WTC11 (cell line): ENCODE measurements at places on chromosomes 11 and 22.

DNA sequence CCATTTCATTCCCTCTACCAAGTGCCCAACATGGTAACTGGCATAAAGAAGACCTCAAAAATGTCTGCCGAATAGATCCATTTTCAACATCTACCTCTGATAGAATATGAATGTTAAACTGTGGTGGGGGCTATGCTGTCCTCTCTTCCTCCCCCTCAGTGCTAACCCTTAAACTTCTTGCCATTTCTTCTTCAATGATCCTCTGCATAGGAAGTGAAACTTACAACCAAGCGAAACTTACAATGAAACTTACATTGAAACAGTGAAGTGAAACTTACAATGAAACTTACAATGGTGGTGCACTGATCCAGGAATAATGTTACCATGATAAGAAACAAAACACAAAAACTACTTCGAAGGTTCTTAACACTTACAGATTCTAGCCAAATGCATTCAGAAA lies 4.7 kb downstream of the RTCB start:
- DNase-seq: no peak

DNA sequence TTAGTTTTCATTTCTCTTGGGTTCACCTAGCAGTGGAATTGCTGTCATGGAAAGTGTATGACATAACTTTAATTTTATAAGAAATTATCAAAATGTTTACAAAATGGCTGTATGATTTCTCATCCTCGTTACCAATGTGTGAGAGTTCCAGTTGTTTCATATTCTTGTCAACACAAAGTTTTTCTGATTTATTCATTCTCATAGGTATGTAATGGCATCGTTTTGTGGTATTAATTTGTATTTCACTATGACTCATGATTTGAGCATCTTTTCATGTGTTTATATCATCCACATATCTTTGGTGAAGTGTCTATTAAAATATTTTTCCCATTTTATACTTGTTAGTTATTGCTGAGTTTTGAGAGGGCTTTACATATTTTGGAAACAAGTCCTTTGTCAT lies 5.5 kb downstream of the FAM111B start:
- DNase-seq: no peak

GRCh38 chr11:120564573-120565311 lies 53.2 kb downstream of the GRIK4 start:
- DNase-seq: peak; percentile 38

- no peak for DNase-seq
Measured at GRCh38 chr11:83054001-83054400, 17.7 kb downstream of the RAB30 start.

GRCh38 chr11:66346476-66347424 lies 679 bp downstream of the B4GAT1 start:
- no peak for DNase-seq

DNA sequence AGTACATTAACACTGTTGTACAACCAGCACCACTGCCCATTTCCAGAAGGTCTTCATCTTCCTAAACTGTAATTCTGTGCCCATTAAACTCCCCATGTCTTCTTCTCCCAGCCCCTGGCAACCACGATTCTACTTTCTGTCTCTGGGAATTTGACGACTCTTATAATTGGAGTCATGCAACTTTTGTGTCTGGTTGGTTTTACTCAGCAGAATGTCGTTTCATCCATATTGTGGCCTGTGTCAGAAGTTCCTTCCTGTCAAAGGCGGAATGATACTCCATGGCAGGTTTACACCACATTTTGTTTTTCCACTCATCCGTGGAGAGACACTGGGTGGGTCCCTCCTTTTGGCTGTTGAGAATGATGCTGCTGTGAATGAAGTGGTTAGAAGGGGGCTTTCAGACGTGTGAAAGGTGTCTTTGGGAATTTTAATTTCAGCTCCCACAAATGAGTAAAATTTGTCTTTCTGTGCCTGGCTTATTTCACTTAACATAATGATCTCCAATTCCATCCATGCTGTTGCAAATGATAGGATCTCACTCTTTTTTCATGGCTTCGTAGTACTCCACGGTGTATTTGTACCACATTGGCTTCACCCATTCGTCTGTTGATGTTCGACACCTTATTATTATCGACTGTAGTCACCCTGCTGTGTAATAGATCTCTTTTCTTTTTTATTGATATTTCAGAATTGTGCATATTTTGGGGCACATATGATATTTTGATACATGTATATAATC lies 86.1 kb upstream of the SEPTIN5 start:
- DNase-seq: no peak

GRCh38 chr11:120339394-120339890 lies 3.2 kb downstream of the ARHGEF12 start:
- no peak for DNase-seq

DNA sequence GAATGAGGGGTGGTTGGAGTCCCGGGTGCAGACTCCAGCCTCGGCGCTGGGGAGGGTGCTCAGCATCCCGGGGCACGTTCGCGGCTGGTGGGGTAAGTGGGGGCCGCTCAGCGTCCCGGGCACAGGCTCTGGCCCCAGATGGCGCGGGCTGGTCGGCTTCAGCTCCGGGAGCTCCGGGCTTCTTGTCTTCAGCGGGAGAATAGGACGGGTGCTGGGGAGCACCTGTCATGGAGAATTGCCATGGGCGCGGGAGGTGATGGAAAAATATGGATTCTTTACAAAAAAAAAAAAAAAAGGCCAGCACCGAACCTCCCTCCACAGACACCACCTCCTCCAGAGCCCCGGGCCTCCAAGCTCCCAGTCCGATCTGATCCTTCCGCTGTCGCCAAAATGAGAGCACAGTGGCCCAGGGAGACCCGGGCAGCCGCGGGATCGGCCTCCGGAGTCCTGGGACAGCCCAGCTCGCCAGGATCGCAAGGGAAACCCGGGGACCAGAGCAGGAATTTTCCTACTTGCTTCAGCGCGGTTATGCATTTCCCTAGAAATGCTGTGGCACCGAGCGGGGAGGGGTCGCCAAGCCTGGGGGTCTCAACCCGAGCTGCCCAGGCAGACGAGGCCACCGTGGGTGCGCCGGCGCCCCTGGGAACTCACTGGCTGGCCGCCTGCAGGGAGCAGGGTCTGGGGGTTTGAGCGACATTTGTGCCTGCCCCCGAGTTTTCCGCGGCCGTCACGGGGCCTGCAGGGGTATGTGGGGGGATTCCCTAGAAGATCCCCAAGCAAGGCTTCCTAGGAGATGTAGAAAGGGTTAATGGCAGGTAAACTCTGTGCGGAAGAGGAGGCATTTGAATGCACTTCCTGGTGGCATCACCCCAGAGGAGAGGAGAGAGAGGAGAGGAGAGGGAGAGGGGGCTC lies 1336.9 kb downstream of the BRD1 start:
- DNase-seq: no peak

DNA sequence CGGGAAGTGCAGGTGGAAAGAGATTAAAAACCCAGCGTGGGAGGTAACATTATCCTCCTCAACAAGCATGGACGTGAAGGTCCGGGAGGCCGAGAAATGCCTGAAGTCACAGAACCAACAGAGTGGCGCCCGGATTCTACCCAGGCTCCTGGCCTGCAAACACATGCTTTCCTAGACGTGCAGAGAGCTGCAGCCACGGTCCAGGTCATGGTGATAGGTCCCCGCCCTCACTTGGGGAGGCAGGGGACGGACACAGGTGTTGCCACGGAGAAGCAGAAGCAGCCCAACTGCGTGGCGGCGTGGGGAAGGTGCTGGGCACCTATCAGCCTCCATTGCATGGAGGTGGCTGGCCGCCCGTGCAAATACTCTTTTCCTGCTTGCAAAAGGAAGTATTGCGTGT lies 148.8 kb downstream of the MPPED1 start:
- no peak for DNase-seq

DNA sequence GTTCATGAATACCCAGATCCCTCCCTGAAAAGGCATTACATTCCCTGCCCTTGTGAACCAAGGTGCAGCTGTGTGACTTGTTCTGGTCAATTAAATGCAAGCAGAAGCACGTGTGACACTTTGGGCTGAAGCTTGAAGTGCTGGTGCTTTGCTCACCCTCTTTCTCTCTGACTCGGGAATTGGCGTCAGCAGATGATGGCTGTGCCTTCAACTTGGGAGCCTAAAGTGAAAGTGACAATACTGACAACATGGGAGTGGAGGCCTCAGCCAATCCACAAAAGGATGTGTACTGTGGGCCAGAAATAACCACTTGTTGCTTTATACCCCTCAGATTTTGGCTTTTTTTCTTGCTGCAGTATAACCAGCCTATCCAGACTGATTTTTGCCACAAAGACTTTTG lies 148.3 kb upstream of the THY1 start:
- no peak for DNase-seq

DNA sequence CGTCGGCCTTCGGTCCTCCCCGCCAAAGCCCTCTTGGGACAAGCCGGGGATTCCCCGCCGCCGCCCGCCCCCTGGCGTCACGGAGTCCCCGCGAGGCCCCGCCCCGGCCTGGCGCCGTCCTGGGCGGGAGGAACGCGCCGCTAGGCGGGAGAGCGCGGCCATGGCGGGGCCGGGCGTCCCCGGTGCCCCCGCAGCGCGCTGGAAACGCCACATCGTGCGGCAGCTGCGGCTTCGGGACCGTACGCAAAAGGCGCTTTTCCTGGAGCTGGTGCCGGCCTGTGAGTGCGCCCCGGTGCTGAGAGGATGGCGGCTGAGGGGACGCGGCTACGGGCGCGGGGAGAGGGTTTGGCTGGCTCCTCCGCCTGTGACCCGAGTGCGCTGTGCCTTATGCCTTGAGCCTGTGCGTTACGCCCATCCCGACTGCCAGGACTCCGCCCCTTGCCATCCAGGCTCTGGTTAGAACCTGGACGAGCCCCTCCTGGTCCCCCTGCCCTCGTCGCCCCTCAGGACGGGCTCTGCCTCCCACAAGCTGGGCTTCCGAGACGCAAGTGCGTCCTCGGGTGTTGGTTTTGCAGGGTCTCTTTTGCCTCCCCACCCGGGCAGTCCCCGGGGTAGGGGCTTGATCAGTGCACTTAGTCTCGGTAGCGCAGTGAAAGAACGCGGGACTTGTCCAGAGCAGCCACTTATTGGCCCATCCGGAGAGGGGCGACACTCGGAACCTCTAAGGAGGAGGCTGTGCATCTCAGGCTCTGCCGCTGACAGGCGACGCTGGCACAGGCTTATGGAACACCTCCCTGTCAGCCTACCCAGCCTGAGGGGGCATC lies at the start of gene ATG16L2:
ATG16L2 (plus strand) TSS at position 126 of the 824 bp plus-strand sequence; CDS start at position 161, 35 bp downstream.
- peak; percentile 84 for DNase-seq

DNA sequence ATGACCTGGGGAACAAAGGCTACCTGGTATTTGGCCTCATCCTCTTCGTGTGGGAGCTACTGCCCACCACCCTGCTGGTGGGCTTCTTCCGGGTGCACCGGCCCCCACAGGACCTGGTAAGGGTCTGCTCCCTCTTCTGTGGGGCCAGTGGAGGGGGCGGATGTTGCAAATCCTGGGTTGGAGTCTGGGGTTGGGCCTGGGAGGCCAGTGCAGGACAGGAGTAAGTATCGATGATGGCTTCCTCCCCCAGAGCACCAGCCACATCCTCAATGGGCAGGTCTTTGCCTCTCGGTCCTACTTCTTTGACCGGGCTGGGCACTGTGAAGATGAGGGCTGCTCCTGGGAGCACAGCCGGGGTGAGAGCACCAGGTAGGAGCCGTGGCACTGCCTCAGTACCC lies 2.7 kb downstream of the GPR137 start:
- no peak for DNase-seq

GRCh38 chr11:106821826-106822225 lies 196.4 kb downstream of the GUCY1A2 start:
- DNase-seq: no peak

DNA sequence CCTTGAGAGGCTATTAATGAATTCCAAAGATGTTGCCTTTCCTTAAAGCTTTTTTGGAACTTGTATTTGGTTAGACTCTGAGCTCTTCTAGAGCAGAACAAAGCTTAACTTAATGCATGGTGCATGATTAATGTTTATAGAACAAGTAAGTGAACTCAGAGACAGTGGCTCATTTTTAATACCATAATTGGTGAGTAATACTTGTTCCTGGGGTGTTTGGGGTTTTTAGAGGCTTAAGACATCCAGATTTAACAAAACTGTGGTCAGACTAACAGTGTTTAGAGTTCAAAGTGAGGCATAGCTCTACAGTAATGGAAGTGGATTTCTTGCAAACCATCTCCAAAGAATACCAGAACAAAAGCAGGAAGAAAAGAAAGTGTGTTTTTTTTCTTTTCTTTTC lies 73.7 kb upstream of the CTSC start:
- DNase-seq: no peak

GRCh38 chr11:106990331-106990730 lies 27.9 kb downstream of the GUCY1A2 start:
- DNase-seq: peak; percentile 8

DNA sequence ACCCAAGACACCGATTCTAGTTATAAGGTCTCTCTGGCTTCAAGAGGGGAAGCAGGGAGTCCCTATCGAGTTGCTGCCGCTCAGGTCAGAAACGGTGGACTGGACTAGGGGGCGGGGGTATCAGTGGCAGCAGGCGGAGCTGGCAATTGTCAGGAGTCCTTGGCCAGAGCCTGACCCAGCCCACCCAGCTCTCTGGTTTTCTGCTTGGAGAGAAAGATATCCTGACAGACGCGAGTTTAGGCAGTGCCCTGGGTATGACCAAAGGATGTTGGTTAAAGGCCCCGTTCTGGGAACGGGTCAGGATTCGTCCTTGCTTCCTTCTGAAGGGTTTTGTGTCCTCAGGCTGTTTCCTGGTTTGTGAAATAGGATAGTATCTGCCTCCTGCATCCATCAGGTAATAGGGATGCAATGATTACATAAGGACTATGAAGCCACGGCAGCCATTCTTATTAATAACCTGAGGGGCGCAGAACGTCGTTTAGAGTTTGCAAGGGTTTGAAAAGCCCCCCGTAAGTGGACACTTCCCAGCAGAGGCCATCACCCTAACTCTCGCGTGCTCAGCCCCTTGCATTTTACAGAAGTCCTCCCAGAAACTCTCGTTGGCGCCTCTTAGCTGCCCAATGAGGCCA lies 700 bp upstream of the DEPDC5 start:
- DNase-seq: peak; percentile 84

DNA sequence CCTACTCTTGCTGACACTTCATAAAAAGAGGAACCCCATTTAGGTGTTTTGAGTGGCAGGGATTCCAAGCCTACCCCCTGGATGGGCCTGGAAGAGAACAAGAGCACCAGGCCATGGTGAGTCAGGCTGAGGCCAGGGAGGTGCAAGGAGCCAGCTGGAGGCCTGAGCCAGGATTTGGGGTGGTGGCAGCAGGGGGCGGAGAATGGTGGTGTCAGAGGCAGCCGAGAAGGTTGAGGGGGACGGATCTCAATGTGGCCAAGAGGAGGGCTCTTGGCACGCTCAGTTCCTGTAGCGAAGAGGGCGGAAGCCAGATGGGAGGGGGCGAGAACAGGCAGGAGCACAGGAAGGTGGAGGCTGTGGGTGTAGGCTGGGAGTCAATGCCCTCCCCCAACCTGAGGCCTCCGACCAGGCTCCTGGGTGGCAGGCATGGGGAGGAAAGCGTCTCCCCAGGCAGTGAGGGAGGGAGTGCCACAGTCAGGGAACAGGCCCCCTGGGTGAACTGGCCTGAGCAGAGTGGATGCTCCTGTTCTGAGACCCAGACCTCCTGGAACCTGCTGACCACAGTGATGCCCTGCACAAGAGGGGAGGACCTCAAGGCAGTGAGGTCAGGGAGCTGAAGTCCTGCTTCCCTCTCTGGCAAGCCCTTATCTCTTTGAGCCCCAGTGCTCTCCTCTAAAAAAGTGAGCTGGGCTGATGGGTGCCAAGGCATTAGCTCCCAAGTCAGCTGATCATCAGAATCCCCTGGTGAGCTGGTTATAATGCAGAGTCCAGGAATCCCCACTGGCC lies 13.9 kb downstream of the RTN4RL2 start:
- no peak for DNase-seq

GRCh38 chr11:117980720-117981119 lies 5.5 kb upstream of the IL10RA start:
- no peak for DNase-seq
